Breast epithelium (tissue), 4 donors: ENCODE measurements at places on chromosomes 3 and 15. TPM values are rescaled to one million over a fixed set of nuclear protein-coding genes. Genes with fewer than 3 reads are reported as not detected.
A peak's percentile ranks its signal among the peaks of the same experiment; 100 is the strongest.

DNA sequence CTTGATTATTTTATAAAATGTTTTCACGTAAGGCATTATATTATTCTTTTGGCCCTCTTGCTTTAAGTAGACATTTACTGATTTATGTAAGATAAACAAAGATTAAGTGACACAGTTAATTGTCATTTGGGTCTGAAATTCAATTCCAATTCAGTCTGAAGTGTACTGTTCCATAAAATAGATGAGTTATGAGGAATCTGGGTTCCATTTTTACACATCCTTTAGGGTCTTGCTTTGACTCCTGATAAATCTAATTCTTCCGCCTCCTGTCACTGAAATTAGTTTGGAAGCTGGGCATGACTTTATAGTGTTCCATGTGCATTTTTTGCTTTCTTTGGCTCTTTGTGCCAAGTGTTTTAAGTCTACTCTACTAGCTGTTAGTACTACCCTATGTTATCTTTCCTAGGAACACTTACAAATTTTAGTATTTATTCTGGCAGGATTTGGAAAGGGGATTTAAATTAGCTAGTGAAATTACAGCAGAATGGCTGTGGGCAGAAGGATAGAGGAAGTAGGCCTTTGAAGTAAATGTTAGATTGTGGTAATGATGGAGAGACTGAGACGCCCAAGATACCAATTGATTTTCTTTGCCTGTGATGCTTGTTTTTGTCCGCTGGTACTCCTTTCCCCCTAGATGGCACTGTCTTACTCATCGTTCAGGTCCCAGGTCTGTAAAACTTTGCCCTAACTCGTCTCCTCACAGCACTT is 14.3 kb downstream of the ARL8B start:
- no peak overlapping the region for H3K4me3 ChIP-seq
- peaks cover 10% of the 10 kb centered on the region for H3K4me1 ChIP-seq
- no peaks in the 10 kb centered on the region for H3K27me3 ChIP-seq
- peak overlapping the region; percentile 22 for H3K27ac ChIP-seq

GRCh38 chr3:152581951-152582350 is 253.0 kb upstream of the P2RY1 start:
- no peaks in the 10 kb centered on the region for H3K4me1 ChIP-seq
- H3K4me3 ChIP-seq, result no peak overlapping the region
- H3K27ac ChIP-seq, result no peak overlapping the region
- H3K27me3 ChIP-seq, result no peaks in the 10 kb centered on the region

- no peak overlapping the region for H3K4me3 ChIP-seq
- no peaks in the 10 kb centered on the region for H3K4me1 ChIP-seq
- H3K36me3 ChIP-seq, result no peaks in the 10 kb centered on the region
- H3K27me3 ChIP-seq, result no peaks in the 10 kb centered on the region
These were observed 453.9 kb downstream of the LPP start for GRCh38 chr3:188607805-188608315.

- H3K27me3 ChIP-seq, result no peaks in the 10 kb centered on the region
- no peaks in the 10 kb centered on the region for H3K36me3 ChIP-seq
- no peaks in the 10 kb centered on the region for H3K4me1 ChIP-seq
These were observed 487.8 kb downstream of the EDEM1 start for GRCh38 chr3:5675319-5675718.

The GRK7 gene
- total RNA-seq, result not detected

The TF gene
- total RNA-seq, result 8.5 TPM

DNA sequence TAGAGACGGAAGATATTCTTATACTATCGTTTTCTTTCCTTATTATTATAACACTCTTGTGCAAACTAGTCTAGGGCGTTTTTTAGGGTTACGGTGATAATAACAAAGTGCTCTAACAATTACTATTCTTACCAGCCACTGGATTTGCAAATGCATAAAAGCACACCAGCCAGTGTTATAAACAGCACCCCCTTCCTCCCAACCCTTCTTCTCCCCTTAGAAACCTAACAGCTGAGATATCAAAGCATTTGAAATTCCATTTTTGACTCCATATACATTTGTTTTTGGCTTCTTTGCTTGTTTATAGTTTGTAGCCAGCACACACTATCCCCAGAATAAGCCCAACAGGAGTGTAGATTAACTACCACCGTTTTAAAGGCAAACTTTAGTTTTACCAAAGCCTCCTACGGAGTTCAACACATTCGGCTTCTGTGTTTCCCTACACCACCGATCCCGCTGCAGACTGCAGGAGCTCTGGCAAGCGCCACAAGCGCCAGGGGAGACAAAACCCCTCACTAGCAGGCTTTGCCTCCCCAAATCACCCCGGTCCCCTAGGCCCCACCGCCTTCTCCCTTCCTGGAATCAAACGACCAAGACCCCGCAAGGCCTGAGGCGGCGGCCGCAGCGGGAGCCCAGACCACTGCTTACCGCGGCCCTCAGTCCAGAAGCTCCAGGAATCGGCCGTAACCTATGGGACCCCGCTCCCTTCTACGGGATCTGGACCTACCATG is 461 bp downstream of the COPB2 start:
- H3K4me1 ChIP-seq, result no peaks in the 10 kb centered on the region
- DNase-seq, result no peak
- H3K27ac ChIP-seq, result peak overlapping the region; percentile 96
- H3K36me3 ChIP-seq, result no peaks in the 10 kb centered on the region
- H3K27me3 ChIP-seq, result no peaks in the 10 kb centered on the region

GRCh38 chr15:73000293-73000692 is 52.0 kb upstream of the NEO1 start:
- no peaks in the 10 kb centered on the region for H3K4me1 ChIP-seq
- H3K27me3 ChIP-seq, result no peaks in the 10 kb centered on the region
- H3K27ac ChIP-seq, result peak overlapping the region; percentile 25
- no peak overlapping the region for H3K4me3 ChIP-seq

GRCh38 chr15:70892912-70893560 is 410 bp downstream of the LRRC49 start:
- no peaks in the 10 kb centered on the region for H3K36me3 ChIP-seq
- H3K4me3 ChIP-seq, result peak overlapping the region; percentile 66
- no peak for DNase-seq
- H3K27me3 ChIP-seq, result no peaks in the 10 kb centered on the region

GRCh38 chr15:71752604-71753289 is 57.6 kb upstream of the NR2E3 start:
- no peaks in the 10 kb centered on the region for H3K36me3 ChIP-seq
- peak overlapping the region; percentile 34 for H3K27ac ChIP-seq
- DNase-seq, result no peak
- H3K4me3 ChIP-seq, result no peak overlapping the region

The SEMA3G gene
- 12.3 TPM for total RNA-seq

The COL6A5 gene
- not detected for total RNA-seq

The AADACL2 gene
- 0.16 TPM for total RNA-seq

DNA sequence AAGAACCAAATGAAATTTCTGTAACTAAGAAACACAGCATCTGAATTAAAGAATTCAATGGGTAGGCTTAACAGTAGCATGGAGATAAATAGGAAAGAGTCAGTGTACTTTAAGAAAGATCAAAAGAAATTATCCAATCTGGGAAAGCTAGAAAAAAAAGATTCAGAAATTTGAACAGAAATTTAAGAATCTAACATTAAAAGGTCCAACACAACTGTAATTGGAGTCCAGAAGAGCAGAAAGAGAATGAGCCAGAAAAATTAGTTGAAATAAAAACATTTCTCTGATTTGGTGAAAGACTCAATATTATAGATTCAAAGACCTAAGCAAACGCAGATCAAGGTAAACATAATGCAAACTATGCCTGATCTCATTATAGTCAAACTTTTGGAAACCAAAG is 187.1 kb downstream of the C3orf38 start:
- H3K4me1 ChIP-seq, result no peaks in the 10 kb centered on the region
- no peaks in the 10 kb centered on the region for H3K36me3 ChIP-seq
- no peaks in the 10 kb centered on the region for H3K27me3 ChIP-seq
- no peak overlapping the region for H3K27ac ChIP-seq
- DNase-seq, result no peak
- H3K4me3 ChIP-seq, result no peak overlapping the region

DNA sequence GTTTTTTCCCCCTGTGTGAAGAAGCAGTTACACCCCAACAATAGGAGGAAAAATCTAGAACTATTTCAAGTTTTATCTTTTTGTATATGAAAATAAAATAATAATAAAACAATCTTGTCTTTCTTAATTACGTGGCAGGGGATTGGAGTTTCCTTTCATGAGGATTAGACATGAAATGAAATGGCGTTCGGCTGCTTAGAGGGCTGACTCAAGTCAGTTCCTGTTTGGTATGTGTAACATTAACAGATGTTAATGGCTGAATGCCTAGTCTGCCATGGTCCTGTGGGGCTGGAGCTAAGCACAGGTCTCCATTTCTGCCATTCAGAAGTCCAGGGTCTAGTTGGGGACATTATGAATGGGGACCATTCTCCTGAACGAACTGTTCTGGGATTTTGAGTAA is 3.1 kb upstream of the EXOG start:
- H3K4me3 ChIP-seq, result no peak overlapping the region
- no peak overlapping the region for H3K27ac ChIP-seq
- DNase-seq, result no peak
- no peaks in the 10 kb centered on the region for H3K4me1 ChIP-seq
- no peaks in the 10 kb centered on the region for H3K36me3 ChIP-seq

DNA sequence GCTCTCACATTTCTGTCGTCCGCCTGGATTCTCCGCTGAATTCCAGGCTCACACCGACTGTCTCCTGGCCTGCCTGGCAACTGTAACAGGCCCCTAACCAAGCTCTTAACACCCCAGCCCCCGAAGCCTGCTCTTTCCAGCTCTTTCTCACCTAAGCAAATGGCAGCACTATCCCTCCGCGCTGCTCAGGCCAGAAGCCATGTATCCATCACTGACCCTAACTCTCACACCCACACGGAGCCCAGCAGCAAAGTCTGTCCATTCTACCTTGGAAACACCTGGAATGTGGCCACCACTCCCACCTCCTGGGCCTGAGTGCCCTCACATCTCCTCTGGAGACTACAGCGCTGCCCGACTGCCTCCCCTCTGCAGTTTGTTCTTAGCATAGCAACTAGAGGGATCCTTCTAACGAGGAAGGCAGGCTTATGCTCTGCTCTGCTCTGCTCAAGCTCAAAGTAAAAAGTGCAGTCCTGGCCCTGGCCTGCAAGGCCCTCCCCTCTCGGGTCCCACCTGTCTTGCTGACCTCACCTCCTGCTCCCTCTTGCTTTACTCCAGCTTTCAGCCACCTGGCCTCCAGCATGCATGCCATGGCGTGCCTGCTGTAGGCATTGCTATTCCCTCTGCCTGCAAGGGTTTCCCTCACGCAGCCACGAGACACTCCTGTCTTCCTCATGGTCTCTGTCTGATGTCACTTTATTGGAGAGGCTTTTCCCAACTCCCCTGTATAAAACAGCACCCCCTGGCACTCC is 27.2 kb downstream of the FEM1B start:
- H3K4me3 ChIP-seq, result no peak overlapping the region
- H3K27ac ChIP-seq, result no peak overlapping the region
- DNase-seq, result no peak
- H3K36me3 ChIP-seq, result no peaks in the 10 kb centered on the region
- peaks cover 2% of the 10 kb centered on the region for H3K4me1 ChIP-seq

- no peaks in the 10 kb centered on the region for H3K4me1 ChIP-seq
- no peak overlapping the region for H3K4me3 ChIP-seq
- H3K27ac ChIP-seq, result peak overlapping the region; percentile 54
- no peaks in the 10 kb centered on the region for H3K36me3 ChIP-seq
These were observed 80.6 kb downstream of the LSM3 start for GRCh38 chr3:14258906-14259904.

GRCh38 chr3:1967525-1967924 is 131.1 kb upstream of the CNTN4 start:
- H3K27me3 ChIP-seq, result no peaks in the 10 kb centered on the region
- DNase-seq, result no peak
- no peaks in the 10 kb centered on the region for H3K36me3 ChIP-seq
- H3K27ac ChIP-seq, result no peak overlapping the region

DNA sequence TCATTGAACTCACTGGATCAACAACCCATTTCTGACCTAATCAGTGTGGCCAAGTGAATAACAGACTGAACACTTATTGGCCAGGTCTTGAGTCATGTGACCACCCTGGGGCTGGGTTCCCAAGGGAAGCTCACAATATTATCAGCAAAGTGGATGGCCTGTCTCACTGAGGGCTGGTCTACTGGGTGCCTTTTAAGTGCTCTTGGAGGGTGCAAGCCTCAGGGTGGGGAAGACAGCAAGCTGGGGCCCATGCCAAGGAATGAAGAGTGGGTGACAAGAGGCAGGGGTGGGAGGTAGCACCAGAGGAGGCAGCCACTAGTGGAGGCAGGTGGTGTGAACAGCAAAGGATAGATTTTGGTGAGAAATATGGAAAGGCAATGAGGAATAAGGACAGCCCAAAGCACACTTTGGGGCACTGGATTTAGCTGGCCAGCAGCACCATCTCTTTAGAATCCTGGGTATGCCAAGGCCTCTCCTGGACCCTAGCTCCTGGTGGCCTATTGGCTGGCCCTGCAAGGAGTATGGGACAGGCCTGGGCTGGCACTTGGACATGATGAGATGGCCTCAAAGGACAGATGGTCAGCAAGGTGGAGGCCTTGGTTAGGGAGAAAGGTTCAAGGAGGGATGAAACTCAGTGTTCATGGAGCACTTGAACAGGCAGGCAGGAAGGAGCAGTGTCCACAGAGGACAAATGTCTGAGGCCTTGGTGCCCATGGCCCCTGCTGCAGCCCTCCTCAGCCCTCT is 34.2 kb downstream of the HMCES start:
- no peak for DNase-seq
- H3K27ac ChIP-seq, result peak overlapping the region; percentile 93
- H3K4me3 ChIP-seq, result no peak overlapping the region
- no peaks in the 10 kb centered on the region for H3K27me3 ChIP-seq
- no peaks in the 10 kb centered on the region for H3K36me3 ChIP-seq

DNA sequence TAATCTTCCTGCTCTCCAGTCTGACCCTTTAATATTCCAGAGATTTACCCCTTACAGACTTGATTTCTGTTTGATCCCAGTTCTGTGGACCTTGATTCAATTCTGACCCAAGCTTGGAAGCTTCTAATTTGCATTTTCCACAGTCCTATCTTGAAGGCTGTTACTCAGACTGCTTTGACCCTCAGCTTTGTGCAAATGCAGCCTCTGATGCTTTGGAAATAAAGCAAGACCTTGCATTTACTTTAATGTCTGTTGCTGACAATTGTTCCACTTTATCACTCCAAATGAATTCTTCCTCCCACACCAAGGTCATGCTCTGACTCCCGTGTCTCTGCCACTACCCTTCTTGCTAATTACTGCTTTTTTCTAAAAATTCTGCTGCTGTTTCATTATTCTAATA is 886.0 kb downstream of the TUSC7 start:
- H3K4me1 ChIP-seq, result no peaks in the 10 kb centered on the region
- H3K4me3 ChIP-seq, result no peak overlapping the region
- no peak for DNase-seq

The FGD5 gene
- total RNA-seq, result 18.7 TPM

- no peaks in the 10 kb centered on the region for H3K4me1 ChIP-seq
- DNase-seq, result no peak
- no peak overlapping the region for H3K27ac ChIP-seq
These were observed 97.9 kb upstream of the EIF1B start for GRCh38 chr3:40211579-40211978.

DNA sequence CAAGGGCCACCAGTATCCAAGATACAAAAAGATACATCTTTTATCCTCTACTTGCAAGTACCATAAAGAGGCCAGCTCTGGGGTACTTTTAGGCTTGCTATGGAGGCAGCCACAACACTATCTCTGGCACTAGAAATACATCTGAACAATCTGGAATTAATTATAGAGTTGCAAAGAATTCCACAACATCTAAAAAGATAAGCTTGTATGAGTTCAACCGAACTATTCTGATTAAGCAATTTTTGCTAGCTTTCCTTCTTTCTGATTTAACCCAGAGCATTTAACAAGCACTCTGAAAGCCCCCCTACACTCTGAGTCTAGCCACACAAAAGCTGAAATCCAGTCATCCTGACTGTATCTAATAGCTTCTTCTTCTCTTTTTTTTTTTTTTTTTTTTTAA is 95.4 kb downstream of the FRMD5 start:
- no peak overlapping the region for H3K4me3 ChIP-seq
- H3K27ac ChIP-seq, result no peak overlapping the region
- no peaks in the 10 kb centered on the region for H3K27me3 ChIP-seq
- H3K4me1 ChIP-seq, result no peaks in the 10 kb centered on the region
